Stimulated activated CD8-positive, alpha-beta memory T cell treated with anti-CD3 and anti-CD28 coated beads, Interleukin-15, amount 100 ng/mL, for 48 hours (primary cell): ENCODE measurements at places on chromosomes 6 and 20.
A peak's percentile ranks its signal among the peaks of the same experiment; 100 is the strongest.

GRCh38 chr20:35312318-35312717, 20.1 kb upstream of the FAM83C start:
- DNase-seq = no peak

DNA sequence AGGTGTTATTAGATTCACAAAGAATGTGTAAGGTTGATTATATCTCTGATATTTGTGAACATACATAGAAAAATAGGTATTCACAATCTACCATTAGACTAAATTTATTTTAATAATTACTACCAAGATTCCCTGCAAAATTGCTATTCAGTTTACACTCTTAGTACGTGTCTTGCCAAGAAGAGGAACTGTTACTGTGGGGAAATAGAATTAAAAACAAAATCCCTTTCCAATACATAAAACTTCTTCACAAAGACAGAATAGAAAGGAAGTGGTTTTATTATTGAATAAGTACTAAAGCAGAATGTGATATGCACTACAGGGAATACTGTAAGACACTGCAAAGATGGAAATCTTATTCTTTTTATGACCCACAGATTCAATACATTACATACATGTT, 17.0 kb downstream of the RAB32 start:
- DNase-seq = no peak

DNA sequence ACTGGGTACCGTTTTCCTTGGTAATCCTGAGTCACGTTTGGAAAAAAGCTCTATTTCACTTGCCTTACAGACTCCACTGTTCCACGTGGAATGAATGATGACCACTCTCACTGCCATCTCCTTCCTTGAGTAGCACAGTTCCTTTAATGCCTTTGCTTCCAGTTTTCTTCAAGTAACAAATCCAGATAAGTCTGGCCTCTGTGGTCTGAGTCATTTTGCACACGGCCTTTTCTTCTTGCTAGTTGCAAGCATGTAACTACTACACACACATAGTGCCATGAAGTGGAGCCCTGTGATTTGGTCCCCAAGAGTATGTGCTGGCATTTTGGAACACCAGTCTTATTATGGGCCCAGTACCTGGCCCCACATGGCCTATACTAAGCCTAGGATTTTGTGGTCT, 182.8 kb downstream of the SASH1 start:
- peak; percentile 3 for DNase-seq

DNA sequence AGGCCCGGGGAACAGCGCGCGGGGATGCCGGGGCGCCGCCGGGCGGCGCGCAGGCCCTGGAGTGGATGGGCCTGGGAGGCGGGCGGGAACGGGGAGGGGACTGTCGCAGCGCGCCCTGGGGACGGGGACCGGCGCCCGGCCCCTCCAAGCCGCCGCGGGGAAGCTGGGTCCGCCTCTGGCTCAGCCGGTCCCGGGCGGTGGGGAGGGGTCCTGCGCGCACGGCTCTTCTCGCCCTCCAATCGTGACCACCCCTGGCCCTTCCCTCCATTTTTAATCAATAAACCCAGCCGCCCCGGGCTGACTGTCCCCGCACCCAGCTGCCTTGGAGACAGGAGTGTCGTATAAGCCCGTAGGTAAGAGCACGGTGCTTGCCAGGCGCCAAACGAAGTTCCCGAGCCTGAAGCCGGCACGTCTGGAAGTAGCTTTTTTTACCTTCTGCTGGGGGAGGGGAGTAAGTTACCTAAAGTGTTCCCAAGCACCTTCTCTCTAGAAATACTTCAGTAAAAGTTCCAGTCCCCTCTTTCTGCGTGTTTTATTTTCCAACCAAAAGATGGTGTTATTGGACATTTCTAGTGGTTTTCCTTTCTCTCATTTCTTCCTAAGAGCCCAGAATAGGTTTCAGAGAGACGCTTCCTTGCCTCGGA, 780 bp upstream of the TAF4 start:
- DNase-seq = no peak

- DNase-seq = no peak
Observed at GRCh38 chr20:31717478-31718201, 5.0 kb downstream of the BCL2L1 start.

GRCh38 chr6:166570929-166571713, 15.4 kb downstream of the RAMACL start:
- DNase-seq = no peak
